ENCODE measurements at places on chromosomes 12 and 14. TPM values are rescaled to one million over a fixed set of nuclear protein-coding genes. Genes with fewer than 3 reads are reported as not detected.

GRCh38 chr12:21771311-21771710 lies 3.2 kb downstream of the KCNJ8 start:
- ATAC-seq, result no peak

GRCh38 chr14:35866595-35867279 lies 40.6 kb downstream of the BRMS1L start:
- ATAC-seq, result peak; percentile 38

- ATAC-seq, result no peak
Observed at GRCh38 chr12:29644536-29645162, 139.1 kb downstream of the TMTC1 start.

- no peak for ATAC-seq
Observed at GRCh38 chr12:117273091-117273490, 82.8 kb upstream of the FBXO21 start.

DNA sequence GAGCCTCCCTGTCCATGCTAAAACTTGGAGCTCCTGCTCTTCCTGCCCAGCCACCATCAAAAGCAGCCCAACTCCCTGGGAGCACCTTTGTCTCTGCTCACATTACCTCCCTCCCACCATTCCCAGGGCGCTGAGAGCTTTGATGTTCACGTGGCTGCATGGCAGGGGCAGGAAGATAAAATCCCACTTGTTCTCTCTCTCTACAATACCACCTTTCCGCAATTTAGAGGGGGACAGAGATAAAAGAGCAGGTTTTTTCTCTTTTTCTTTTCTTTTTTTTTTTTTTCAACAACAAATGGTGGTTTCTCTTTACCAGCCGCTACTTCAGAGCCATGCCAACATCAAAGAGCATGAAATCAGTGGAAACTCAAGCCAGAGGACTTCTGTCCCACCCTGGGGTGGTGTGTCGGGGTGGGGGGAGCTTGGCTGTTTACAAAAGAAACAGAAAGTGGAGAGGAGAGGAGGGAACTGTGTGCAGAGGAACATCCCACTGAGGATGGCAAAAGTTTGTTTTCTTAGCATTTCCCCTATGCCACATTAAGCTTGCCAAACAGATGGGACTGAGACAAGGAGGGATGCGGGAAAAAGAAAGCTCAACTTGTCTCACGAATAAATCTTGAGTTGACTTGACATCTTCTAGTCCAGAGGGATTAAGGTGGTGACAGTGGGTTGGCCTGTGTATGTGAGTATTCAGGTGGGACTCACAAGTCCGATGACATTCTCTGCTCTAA lies 103.7 kb upstream of the NUDT4 start:
- no peak for ATAC-seq

The GSC gene
- 0.24 TPM for total RNA-seq

- no peak for ATAC-seq
Observed at GRCh38 chr14:23831596-23831995, 122.0 kb upstream of the DHRS4 start.

- ATAC-seq, result no peak
Observed at GRCh38 chr14:87877877-87878276, 115.1 kb downstream of the GALC start.

The LRRK2 gene
- 0.23 TPM for total RNA-seq

DNA sequence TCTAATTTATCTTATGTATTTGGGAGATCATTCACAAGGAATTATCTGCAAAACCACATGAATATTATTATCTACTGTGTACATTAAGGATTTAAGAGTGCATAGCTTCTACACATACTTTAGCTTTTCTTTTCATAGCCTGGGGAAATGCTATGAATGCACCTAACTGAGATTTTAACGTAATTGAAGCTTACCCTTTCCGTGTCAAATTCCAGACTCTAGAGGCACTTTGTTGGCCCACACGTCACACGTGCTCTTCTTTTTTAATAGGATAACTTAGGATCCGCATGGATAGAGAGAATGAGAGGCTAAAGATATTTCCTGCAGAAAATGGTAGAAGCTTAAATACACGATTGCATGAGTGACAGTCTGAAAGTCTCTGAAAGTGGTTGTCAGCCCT lies 481.1 kb downstream of the PCNX1 start:
- no peak for ATAC-seq

The HVCN1 gene
- 1.6 TPM for total RNA-seq

The RIPK3 gene
- 1.8 TPM for total RNA-seq
